LNCaP clone FGC (cell line): ENCODE measurements at places on chromosomes 6 and 20.

DNA sequence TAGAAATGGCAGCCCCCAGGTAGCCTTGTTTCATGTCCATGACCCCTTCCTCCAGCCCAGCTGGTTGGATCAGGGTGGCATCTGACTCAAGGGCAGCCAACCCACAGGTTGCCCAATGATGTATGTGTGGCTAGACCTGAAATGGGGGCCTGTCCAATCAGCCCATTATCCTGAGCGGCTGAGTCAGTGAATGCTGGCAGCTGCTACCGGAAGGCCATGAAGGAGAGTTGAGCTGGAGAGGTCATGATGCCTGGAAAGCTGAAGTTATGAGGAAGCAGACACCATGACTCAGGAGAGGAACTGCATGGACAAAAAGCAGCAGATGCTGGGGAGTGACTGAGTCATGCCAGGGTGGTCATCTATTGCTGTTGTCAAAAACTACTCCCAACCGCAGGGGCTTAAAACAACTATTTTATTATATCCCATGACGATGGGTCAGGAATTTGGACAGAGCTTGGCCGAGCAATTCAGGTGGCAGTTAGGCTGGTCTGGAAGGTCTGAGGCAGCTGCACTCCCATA lies 67.3 kb downstream of the MDGA1 start:
- DNase-seq, result no peak

DNA sequence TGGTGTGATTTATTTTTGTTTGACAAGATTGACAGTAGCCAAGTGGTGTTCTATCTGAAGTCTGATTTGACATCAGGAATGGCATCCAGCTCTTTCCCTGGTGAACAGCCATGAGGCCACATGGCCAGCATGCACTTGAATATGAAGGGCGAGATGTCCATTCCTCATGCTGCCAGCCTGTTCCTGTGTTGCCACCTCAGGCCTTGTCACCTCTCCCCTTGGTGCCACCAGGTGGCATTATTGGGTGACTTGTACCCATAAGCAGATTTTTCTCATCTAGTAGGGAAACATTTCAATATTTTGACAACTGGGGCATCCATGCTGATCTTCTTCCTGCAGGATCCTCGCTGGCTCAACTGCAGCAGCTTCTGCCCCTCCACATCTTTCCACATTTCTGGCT lies 199.1 kb downstream of the ERMARD start:
- no peak for DNase-seq

GRCh38 chr6:21752054-21752811 lies 158.7 kb downstream of the SOX4 start:
- no peak for DNase-seq

- no peak for DNase-seq
Measured at GRCh38 chr6:106117579-106117978, 31.4 kb downstream of the PRDM1 start.

DNA sequence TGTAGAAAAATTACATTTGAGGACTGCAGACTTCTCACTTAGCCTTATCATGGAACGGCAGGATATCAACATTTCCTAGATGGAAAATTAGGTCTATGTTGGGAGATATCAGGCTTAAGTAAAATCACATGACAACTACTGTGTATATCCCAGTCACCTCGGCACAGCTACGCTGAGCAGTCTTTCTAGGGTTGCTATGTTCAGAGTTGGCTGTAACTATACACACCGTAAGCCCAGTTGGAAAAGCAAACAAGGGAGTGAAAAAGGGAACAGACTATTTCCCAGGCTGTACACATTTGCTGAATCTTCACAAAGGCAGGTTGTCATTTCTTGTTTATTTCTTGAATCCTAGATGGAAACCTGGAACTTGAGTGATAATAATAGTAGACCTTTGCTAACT lies 80.7 kb upstream of the PTPRK start:
- DNase-seq, result peak; percentile 35

- DNase-seq, result no peak
Measured at GRCh38 chr20:57195469-57196100, 70.9 kb downstream of the BMP7 start.

GRCh38 chr6:170265655-170266054 lies 25.2 kb downstream of the DLL1 start:
- DNase-seq, result peak; percentile 88

DNA sequence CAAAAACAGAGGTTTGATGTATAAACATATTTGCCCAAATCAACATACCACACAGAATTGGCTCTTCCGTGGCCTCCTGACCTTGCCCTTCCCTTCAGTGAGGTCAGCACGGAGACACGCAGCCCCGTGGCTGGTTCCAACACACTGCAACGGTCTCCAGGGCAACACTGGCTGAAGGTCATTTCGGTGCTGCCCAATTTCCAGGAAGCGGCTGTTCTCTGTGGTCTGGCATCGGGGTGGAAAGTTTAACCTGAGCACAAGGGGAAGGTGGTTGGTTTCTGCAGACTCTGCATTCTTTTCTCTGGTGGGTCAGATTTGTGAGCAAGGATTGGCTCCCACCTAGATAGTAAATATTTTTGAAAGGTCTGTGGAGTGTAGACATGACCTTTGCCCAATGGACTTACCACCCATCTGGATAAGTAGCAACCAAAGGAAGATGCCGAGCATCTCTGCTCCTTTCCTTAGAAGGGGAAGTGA lies 177.6 kb upstream of the PHACTR1 start:
- no peak for DNase-seq

DNA sequence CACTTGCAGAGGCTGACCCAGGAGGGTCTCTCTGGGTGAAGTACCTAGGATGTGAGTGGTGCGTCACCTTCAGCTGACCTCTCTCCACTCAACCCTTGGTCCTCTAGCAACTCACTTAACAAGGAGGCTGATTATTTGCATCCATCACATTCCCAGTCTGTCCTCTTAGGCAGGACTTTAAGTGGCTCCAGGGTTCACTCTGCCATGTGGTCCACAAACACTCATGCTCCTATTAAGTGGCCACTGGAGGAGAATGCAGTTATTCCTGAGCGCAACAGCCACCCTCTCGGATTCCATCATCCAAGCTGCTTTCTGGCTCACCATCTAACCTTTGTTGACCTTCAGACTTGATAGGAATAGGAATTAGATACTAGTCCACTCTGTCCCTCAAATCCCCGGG lies 61.1 kb upstream of the SCAF8 start:
- no peak for DNase-seq

DNA sequence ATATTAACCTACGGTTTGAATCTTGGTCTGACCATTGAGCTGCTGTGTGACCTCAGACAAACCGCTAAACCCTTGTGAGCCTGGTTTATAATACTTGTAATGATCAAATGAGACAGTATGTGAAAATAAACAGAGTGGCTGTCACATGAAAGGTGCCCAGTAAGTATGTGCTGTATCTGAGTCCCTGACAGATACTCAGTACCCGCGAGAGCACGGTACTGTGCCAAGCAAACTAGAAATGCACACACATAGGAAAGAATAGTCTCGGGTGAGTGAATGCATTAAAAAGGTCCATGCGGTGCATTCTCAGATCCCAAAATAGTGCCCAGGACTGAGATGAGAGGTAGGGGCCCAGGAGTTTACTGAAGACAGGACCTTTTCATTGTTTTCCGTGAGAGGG lies 93.3 kb downstream of the PPP1R14C start:
- DNase-seq, result no peak

DNA sequence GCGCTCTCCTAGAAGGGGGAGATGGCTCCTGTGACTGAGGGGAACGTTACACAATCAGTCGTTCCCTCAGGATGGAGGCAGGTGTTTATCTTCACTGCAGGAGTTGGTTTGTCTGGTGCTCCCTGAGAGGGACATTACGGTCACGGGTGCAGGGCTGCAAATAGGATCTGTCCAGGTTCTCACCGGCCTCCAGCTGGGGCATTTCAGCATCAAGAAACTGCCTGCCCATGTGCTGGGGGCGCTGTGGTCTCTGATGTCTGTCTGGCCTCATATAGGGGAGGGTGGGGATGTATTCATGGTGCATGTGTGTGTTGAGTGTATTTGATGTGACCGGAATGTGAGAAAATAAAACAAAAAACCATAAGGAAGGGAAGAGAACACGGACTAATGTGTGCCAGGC lies 77.1 kb downstream of the TBC1D7 start:
- no peak for DNase-seq

- peak; percentile 73 for DNase-seq
Measured at GRCh38 chr6:17700421-17701416, 6.0 kb downstream of the NUP153 start.

GRCh38 chr6:16727996-16728395 lies 33.3 kb downstream of the ATXN1 start:
- no peak for DNase-seq

DNA sequence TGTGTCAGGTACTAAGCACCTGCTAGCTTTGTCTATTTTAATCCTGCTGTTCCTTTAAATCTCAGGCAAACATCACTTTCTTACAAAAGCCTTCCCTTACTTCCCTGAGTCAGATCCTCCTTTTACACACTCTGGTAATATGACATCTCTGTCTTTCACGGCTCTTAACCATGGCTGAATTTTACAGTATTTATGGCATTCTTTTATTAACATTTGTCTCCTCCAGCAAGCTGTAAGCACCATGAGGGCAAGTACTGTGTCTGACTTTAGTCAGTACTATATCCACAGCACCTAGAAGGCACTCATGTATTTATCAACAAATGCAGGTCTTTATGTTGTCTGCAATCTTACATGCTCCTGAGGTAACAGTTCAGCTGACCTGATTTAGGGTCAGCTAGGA lies 33.7 kb upstream of the HBS1L start:
- no peak for DNase-seq

DNA sequence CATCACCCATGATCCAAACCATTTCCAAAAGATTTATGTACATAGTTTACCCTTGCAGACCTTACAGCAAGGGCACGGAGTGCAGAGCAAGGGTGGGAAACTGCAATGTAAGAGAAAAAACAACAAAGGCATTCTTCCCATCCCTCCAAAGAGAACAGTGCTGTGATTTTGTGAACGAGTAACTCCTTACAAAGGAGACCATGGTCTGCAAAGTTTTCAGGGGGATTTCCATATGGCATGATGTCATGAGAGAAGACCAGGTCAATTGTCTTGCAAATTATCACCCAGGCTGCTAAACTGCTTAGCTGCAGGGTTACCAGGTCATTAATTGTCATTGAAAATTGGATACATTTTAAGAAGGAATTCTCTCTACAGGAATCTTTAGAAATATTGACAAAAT lies 58.3 kb downstream of the LAMP5 start:
- DNase-seq, result no peak

DNA sequence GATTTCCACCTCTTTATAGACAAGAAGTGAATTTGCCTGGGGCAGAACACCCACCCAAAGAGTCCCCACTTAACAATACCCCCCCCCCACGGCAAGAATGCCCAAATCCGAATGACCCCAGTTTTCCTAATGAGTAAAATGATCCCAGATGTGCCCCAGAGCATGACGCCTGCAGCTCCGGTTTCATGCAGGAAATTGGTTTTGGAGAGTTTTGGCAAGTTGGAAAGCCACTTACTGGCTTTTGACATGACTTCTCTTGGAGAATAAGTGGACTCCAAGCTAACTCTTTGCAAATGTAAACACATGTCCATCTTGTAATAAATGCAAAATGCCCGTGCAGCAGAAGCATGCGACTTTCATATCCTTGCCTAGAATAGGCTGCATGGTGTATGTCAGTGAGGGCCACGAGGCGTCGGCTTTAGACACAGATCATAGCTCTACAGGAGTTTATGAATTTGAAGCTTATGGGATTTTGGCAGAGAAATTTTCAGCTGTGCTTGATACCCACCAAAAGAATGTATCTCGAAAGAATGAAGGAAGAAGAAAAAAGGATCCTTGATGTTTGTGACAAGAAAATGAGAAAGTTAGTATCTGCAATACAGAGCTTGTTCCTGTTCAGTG lies 24.2 kb downstream of the EDN3 start:
- no peak for DNase-seq

- no peak for DNase-seq
Measured at GRCh38 chr6:108837236-108837971, 10.8 kb upstream of the ARMC2 start.

GRCh38 chr6:124983383-124984083 lies 21.3 kb downstream of the RNF217 start:
- DNase-seq, result no peak

DNA sequence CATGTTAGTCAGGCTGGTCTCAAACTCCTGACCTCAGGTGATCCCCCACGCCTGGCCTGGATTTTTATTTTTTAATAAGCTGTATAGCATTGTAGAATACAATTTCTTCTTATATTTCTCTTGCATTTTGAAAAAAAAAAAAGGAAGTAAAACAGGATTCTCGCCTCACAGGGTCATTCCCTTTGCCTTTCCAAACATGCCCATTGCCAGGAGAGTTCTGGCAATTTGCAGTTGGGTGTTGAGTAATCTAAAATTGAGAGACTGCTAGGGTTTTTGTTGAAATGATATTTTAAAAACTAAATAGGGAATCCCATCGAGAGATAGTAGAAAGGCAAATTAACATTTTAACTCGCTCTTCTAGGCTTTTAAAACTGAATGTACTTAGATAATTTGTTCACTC lies 196.1 kb downstream of the JARID2 start:
- no peak for DNase-seq

GRCh38 chr20:46328200-46328882 lies 20.0 kb upstream of the CDH22 start:
- no peak for DNase-seq

- no peak for DNase-seq
Measured at GRCh38 chr6:144413418-144413817, 128.3 kb downstream of the UTRN start.

DNA sequence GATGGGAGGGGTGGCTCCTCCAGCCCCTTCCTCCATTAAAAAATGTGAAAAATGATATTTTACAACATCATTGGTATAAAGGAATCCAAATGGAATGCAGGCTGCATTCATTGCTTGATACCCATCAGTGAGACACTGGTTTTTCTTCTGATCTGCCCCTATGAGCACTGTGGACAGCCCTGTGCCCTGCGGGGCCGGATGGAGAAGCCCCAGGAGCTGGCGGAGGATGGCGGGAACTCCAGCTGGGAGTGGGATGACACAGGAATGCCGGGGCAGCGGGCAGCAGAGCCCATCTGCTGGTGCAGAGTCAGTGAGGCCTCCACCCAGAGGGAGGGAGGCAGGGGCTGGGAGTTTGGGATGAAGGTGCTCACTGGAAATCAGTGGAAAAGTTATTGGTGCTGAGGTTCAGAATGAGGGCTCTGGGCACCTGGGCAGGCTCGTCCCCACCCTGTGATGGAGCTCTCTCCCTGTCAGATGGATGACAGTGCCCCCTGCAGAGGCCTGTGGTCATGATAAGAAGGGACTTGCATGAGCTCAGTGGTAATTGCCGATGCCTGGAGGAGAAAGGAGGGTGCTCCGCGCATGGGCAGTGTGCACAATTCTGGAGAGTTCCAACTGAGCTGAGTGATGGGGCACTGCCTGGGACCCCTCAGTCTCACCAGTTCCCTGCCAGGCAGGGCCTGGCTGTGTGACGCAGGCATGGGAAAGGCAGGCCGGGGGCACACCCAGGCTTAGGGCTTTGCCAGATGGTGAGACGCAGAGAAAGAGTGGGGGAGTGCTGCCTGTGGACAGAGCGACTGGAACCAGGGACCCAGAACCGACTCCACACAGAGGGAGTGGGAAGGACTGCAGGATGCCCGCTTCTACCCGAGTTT lies 23.2 kb downstream of the CTCFL start:
- no peak for DNase-seq
